Germinal center (tissue), 1 donor: ENCODE measurements at places on chromosomes 7 and 10.

- no peak for DNase-seq
Observed at GRCh38 chr10:3779158-3779741, 5.8 kb downstream of the KLF6 start.

DNA sequence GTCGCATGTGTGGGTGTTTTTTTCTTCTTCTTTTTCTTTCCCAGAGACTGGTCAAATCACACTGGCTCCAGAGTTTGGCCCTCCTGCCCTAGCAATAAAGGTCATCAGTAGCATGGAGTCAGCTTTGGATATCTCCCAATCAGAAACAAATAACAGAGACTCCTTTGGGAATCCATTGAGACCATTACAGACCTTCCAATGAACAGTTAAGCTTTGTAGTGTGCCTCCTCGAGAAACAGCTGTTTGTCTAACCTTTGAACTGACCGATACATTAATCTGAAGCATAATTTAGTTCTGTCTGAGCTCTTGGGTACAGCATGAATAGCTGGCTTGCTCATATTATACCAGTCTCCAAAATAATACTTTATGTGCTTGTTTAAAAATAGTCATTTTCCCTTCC lies 1103.2 kb downstream of the GATA3 start:
- DNase-seq: no peak

GRCh38 chr7:72038022-72038732 lies 374.0 kb downstream of the CALN1 start:
- DNase-seq: no peak

- no peak for DNase-seq
Observed at GRCh38 chr7:148821422-148821821, 62.7 kb downstream of the EZH2 start.
